ENCODE measurements at places on chromosomes 5 and 9.

- DNase-seq, result no peak
Observed at GRCh38 chr9:8088477-8088876, 288.9 kb upstream of the DMAC1 start.

DNA sequence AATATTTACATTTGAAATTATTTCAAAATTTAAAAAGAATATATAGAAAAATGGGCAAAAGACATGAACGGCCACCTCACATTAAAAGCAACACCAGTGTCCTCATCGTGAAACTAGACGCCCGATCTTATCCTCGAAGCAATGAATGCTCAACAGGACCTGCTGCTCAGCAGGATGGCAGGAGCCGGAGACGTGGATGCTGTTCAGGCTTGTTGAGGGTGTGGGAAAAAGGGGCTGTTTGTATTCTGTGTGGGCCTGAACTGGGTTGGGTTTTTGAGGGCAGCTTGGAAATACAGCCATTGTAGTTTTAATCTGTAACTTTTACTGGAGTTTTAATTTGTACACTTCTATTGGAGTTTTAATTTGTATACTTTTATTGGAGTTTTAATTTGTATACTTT, 20.3 kb downstream of the EXOC3 start:
- no peak for DNase-seq

DNA sequence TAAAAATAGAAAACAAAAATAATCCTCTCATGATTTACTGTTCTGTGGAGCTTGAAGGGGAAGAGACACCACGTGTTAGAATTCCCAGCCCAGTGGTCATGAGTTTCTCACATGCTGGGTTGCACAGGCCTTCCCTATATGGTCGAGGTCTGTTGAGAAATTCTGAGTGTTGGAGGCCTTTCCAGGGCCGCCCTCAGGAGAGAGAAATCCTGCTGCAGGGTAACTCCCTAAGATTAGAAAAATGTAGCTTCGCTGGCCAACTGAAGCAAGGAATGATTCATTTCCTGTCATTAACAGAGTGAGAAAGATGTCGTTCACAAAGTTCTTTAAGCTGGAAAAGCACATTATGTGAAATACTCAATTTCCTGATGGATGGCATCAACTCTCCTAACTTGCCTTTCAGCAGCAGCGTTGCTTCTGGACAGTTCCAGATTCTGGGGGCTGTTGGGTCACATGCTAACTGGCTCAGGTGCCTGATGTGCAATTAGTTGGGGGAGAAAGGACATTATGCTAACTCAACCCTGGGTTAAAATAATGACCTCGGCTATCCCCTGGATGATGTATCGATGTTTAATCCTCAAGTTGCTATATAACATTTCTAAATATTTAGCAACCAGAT, 104.8 kb upstream of the CD180 start:
- DNase-seq, result peak; percentile 87

GRCh38 chr9:124553738-124554137, 46.5 kb upstream of the NR5A1 start:
- no peak for DNase-seq

- DNase-seq, result no peak
Observed at GRCh38 chr5:55763746-55764420, 26.0 kb downstream of the DDX4 start.

GRCh38 chr9:106717686-106718085, 145.3 kb upstream of the ZNF462 start:
- peak; percentile 78 for DNase-seq

DNA sequence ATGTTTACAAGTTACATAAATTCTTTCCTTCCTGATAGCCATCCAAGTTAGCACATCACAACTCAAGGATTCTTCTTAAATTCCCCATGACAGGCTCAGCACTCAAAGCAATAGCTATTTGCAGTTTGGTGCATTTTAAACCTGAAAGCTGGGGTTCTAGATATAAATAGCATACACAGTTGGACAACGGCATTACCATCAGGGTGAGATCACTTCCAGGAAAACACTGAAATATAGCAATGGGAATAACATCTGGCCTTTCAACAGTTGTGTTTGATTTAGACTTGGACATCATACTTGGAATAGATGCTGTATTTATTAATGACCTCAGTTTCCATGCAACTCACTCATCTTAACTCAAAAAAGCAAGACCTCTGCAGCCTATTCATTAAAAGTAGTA, 24.7 kb upstream of the LECT2 start:
- DNase-seq, result peak; percentile 77

DNA sequence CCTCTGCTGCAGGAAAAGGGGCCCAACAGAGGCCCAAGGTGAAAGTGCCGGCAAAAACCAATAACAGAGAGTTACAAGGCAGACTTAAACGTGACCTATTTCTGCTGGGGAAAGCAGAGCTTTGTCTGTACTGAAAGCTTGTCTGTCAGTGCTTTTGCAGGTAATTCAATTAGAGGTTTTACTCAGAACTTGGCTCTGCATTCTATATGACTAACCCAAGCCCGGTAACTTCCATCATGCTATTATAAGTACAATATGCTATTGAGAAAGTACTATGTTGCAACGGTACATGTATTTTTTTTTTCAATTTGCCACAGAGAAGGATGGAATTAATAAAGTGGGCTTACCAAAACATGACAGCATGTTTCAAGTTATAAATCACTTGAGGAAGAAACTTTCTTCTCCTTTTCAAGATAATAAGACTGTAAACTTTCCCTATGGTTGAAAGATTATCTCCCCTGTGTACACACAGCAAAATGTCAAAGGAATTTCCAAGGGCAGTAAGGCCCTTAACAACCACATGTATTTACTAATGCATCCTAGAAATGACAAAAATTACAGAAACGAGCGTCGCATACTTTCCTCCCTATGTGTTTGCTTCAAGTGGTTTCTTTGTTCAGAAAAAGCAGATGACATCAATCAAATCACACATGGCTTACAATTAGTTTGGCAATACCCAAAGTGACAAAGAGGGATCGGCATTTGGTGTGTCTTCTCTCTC, 282.4 kb downstream of the EFNA5 start:
- peak; percentile 75 for DNase-seq

DNA sequence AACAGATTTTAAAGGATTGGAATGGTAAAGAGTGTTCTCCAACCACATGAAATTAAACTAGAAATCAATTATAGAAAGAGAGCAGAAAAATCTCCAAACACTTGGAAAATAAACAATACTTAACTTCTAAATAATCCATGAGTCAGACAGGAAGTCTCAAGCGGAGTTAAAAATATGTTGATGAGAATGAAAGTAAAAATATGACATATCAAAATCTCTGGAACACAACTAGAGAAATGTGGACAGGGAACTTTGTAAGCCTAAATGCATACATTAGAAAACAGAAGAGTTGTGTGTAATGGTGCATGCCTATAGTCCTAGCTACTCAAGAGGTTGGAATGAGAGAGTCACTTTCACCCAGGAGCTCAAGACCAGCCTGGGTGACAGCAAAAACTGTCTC, 47.9 kb upstream of the ZNF618 start:
- DNase-seq, result no peak

DNA sequence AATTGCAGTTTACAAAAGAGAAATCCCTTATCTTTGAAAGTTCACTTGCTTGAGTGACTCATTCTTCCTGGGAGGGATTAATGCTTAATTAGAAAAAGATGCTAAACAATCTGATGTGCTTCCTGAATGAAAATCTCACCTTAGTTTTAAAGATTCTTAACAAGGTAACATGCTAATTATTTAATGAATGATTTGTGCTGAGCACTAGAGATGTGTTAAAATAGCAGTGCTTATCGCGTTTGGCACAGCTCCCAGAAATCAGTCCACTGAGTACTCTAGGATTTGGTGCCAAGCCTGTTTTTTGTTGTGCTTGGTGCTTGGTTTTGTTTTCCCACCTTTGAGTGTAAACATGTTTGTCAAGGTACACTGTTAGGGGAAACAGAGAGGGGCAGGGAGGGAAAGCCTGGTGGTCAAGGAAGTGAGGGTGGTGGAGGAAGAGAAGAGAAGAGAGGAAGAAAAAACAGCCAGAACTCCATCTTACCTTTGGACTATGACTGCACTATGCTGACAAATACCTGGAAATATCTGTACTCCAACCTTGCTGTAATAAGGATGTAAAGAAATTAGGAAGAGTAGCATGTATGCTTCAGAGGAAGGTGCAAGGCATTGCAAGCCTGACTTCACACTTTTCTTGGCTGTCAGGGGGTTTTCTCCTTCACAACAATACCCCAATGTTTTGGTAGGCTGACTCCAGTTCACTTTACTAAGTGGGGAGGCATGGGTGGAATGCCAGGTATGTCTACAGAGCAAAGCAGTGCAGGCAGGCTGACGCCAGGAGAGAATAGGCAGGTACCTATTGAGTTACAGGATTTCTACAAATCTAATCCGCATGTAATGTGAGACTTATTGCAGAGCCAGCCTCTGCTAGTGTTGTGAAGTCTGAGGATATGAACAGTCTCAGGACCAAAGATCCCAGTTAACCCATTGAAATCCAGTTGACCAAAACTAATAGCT, 157.2 kb upstream of the ISL1 start:
- peak; percentile 61 for DNase-seq

- no peak for DNase-seq
Observed at GRCh38 chr9:96858670-96859069, 4.4 kb upstream of the ZNF782 start.

DNA sequence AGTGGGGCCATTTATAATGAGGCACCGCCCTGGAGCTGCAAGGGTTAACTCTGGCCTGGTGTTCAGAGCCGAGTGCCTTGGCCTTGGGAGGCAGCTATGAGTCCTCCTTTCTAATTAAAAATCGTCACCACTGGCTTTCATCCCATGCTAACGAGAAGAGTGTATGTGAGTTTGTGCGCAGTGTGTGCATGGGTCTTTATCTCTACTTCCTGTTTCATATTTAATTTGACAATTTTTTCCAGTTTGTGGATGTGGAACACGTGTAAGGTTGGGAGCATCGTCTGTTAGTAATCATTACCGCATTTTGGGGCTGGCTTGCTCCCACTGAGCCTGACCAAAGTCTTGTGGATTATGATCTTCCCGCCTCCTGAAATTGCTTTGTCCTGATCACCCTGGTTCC, 76.4 kb downstream of the NDFIP1 start:
- no peak for DNase-seq

DNA sequence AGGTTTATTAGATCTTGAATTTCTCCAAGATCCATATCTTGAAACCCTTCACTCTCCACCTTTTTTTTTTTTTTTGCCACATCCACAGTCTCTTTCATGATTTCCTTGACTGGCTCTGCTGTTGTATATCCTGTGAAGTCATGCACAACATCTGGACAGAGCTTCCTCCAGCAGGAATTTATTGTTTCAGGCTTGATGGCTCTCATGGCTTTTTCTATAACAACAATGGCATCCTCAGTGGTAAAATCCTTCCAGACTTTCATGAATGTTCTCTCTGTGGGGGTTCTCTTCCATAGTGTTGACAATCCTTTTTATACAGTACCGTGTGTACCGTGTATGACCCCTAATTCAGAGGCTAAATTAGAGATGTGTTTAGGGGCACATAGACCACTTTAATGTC, 24.0 kb downstream of the RANBP17 start:
- peak; percentile 9 for DNase-seq

GRCh38 chr9:129225815-129226214, 47.8 kb upstream of the IER5L start:
- DNase-seq, result peak; percentile 96

DNA sequence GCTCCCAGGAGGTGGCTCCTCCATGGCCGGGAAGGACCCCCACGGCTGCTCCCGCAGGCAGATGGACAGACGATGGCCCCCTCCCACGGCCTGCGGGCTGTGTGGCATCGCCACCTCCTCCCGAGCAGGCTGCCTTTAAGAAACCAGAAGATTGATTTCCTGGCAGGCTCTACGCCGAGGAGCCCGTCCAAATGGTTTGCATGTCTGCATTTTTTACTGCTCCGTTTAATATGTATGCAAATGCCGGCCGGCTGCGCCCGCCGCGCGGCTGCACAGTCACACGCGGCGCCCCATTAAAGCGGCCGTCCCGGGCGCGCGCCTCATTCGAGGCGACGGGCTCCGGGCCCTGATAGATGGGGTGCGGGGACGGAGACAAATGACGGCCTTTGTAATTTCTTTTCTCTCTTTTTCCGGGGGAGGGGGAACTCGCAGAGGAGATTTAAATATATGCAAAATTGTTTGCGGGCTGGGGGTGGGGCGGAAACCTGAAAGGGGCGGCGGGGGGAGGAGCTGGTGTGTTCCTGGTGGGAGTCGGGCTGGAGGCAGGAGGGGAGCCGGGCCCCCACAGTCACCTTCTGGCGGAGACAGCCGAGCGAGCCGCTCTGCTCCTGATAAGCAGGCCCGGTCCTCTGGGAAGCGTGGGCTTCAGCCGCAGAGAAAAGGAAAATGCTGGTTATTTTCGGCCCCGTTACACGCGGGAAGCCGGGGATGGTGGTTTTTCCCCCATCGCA, 158.7 kb upstream of the IER5L start:
- DNase-seq, result peak; percentile 79

GRCh38 chr5:82570-82969, 9.4 kb upstream of the PLEKHG4B start:
- DNase-seq, result no peak

DNA sequence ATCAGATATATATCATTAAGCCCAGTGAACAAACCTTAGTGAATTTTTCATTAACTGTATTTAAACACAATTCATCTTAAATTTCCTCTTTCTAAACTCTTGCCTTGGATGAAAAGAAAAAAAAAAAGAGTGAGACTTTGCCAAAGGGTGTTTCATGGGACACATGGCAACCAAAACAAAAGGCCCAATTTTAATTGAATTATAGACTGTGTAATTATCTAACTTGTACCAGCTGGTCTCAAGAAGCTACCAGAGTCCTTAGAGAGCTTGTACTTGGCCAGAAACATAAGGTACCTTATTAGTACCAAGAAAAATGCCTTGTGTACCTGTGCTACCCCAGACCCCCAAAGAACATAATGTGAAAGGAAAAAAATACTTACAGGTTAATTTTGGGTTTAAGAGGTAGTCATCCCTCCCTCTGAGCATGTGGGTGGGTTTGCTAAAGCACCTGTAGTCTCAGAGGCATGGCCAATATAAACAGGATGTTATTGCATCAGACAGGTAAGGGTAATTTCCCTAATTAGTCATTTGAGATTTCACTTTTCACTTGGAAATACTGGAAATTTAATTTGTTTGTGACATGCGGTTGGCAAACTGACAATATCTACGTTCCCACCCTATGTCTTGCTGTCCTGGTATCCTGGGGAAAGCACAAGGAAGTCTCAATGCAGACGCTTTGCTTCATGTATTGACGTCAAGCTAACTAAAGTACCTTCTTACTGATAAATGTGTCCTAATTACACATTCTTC, 90.1 kb downstream of the SNCAIP start:
- DNase-seq, result no peak

DNA sequence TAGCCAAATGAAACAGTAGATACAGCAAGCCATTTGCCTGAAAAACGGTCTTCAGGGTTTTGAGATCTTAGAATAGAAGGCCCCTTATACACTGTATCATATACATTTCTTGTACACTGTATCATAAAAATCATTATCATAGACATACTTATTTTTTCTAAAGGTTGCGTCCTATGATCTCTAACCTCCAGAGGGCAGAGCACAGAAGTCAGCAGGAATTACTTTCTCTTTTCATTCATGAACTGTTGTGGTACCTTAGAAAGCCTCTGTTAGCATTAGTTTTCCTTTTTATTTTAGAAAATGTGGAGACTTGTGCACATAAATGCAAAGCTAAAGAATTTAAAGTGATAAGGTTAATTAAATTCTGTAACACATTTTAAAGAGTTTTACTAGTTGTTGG, 115.4 kb downstream of the OXCT1 start:
- DNase-seq, result no peak

Measured in umbilical cord (tissue), 2 donors.